ENCODE measurements at places on chromosomes 2 and 18.

DNA sequence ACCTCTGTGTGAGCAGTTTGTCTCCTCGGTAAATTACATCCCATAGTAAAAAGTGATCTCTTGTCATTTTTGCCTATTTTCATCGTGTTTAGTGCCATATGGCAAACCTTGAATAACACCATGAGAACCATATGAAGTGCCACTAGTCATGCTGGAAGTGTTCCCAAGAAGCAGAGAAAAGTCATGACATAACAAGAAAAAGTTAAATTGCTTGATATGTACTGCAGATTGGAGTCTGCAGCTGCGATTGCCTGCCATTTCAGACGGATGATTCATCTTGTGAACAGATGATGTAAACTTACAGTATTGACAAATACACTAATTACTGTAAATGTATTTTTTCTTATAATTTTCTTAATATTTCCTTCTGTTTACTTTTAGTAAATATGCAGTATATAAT lies 846.7 kb downstream of the BCL11A start:
- no peak for DNase-seq
- H3K36me3 ChIP-seq: no peaks in the 10 kb centered on the region
- H3K27ac ChIP-seq: no peak overlapping the region

DNA sequence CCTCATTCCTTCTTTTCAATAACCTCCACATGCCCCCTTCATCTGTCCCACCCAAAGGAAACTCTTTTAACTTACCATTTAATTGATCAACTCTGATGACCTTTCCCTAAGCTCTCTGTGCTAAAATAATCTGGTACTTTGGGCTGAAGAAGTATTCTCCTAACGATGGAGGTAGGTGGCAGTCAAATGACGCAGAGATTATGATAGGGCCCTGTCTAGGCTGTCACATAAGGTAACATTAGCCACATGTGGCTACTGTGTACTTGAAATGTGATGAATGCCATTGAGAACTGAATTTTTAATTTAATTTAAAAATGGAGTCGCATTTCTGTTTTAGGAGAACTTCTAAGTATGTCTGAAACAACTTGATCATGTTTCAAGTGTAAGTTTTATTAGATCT lies 140.5 kb upstream of the TNP1 start:
- H3K27me3 ChIP-seq: no peaks in the 10 kb centered on the region
- no peak overlapping the region for H3K27ac ChIP-seq
- H3K4me3 ChIP-seq: no peak overlapping the region
- DNase-seq: no peak
- H3K36me3 ChIP-seq: no peaks in the 10 kb centered on the region

GRCh38 chr2:178943745-178944144 lies 106.2 kb downstream of the CCDC141 start:
- H3K4me3 ChIP-seq: no peak overlapping the region
- H3K27ac ChIP-seq: no peak overlapping the region
- H3K36me3 ChIP-seq: peaks cover 2% of the 10 kb centered on the region
- no peak for DNase-seq
- no peaks in the 10 kb centered on the region for H3K4me1 ChIP-seq

- no peak overlapping the region for H3K4me3 ChIP-seq
- H3K27me3 ChIP-seq: no peaks in the 10 kb centered on the region
- no peak for DNase-seq
- peaks cover 71% of the 10 kb centered on the region for H3K36me3 ChIP-seq
- peaks cover 5% of the 10 kb centered on the region for H3K4me1 ChIP-seq
- H3K27ac ChIP-seq: no peak overlapping the region
Measured at GRCh38 chr2:74093426-74093825, 54.3 kb downstream of the BOLA3 start.

- DNase-seq: no peak
- no peaks in the 10 kb centered on the region for H3K27me3 ChIP-seq
- no peak overlapping the region for H3K27ac ChIP-seq
- peaks cover 2% of the 10 kb centered on the region for H3K36me3 ChIP-seq
Measured at GRCh38 chr18:24315170-24315569, 82.5 kb downstream of the OSBPL1A start.

GRCh38 chr2:193357508-193357907 lies 1162.8 kb upstream of the TMEFF2 start:
- no peak overlapping the region for H3K4me3 ChIP-seq
- no peaks in the 10 kb centered on the region for H3K4me1 ChIP-seq
- no peak for DNase-seq
- H3K27ac ChIP-seq: no peak overlapping the region
- H3K27me3 ChIP-seq: no peaks in the 10 kb centered on the region

GRCh38 chr2:231130336-231131056 lies 5.7 kb upstream of the HTR2B start:
- no peaks in the 10 kb centered on the region for H3K27me3 ChIP-seq
- H3K4me1 ChIP-seq: no peaks in the 10 kb centered on the region
- H3K4me3 ChIP-seq: no peak overlapping the region

DNA sequence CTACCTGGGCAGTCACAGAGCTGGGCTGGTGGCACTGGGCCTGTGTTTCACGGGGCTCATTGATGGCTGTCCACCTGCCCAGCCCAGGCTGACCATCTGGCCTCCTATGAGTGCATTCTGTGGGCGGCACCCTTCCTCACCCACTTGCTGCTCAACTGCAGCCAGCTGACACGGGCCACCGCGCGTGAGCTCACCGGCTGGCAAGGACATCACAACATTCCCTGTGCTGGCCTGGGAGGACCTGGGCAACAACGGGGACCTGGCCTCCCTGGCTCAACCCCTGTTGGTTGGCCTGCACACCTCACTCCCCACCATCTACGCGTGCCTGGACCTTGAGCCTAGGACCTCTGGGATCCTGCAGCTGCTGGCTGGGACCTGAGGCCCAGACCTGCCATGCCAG lies 98.2 kb upstream of the DTNA start:
- no peak for DNase-seq
- H3K36me3 ChIP-seq: no peaks in the 10 kb centered on the region
- H3K27ac ChIP-seq: no peak overlapping the region
- no peak overlapping the region for H3K4me3 ChIP-seq

DNA sequence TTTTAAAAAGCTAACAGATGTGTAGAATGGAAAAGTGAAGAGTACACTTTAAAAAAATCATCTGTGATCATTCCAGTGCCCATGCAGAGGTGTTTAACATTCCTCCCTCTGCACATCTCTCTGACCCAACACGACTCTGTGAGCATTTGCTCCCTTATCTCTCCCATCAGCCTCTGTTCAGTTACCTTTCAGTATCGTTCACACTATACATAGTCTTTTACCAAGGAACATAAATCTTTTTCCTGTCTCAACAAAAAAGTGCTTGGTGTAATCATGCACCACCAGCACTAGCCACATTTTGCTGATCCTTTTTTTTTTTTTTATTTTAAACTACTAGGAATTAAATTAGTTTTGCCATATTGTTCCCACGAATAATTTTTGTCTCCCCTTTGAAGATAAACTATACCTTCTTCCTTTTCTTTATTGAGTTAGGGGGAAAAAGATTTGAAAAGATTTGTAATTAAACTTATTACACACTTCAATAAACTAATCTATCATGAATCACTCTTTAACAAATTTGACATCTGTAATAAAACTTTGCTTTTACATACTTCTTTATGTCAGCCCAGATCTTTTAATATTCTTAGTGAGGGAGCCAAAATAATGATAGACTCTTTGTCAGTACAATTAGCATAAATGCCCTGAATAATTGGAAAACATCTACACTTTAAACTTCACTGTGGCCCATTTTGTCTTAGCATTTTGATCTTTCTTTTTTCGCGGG lies 489.8 kb upstream of the FANCL start:
- no peak overlapping the region for H3K4me3 ChIP-seq
- no peaks in the 10 kb centered on the region for H3K36me3 ChIP-seq
- no peak for DNase-seq
- H3K27me3 ChIP-seq: no peaks in the 10 kb centered on the region
- H3K4me1 ChIP-seq: no peaks in the 10 kb centered on the region

DNA sequence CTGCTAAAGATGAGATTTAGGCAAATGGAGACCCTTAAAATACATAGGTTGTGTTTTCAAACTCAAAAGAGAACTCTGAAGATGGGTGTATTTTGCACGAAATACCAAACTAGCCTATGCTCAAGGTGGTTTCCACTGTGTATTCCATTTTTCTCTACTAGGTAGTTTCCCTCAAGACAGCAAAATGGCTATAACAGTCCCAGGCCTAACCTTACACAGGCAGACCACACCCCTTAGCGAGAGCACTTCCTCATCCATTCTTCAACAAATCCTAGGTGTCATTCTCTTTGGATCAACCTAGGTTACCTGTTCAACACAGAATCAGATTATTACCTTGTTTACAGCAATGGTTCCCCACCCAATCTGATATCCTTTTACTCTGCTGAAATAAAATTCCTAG lies 42.6 kb downstream of the HNRNPLL start:
- no peak overlapping the region for H3K4me3 ChIP-seq
- H3K27me3 ChIP-seq: no peaks in the 10 kb centered on the region
- H3K27ac ChIP-seq: no peak overlapping the region
- DNase-seq: no peak

DNA sequence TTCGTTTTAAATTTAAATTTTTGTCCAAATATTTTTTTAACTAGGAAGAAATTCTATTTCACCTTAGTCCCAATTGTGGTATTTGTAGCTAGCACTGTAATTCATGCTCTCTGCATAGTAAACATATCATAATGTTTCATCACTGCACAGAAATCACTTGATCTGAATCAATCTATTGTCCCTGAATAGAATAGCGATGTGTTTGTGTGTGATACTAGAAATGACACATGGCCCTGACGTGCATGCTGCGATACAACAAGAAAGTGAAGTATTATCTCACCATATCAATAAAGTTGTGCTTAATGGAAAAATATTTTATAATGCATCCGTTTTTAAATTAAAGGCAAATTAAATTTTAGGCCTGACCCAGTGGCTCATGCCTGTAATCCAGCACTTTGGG lies 10.0 kb downstream of the TTL start:
- peaks cover 15% of the 10 kb centered on the region for H3K36me3 ChIP-seq
- H3K4me1 ChIP-seq: peaks cover 4% of the 10 kb centered on the region
- no peaks in the 10 kb centered on the region for H3K27me3 ChIP-seq
- no peak overlapping the region for H3K27ac ChIP-seq
- H3K4me3 ChIP-seq: no peak overlapping the region
- no peak for DNase-seq

GRCh38 chr18:67072791-67073190 lies 443.7 kb downstream of the DSEL start:
- H3K4me3 ChIP-seq: no peak overlapping the region
- no peak for DNase-seq
- H3K27me3 ChIP-seq: no peaks in the 10 kb centered on the region
- H3K27ac ChIP-seq: no peak overlapping the region
- H3K4me1 ChIP-seq: no peaks in the 10 kb centered on the region

DNA sequence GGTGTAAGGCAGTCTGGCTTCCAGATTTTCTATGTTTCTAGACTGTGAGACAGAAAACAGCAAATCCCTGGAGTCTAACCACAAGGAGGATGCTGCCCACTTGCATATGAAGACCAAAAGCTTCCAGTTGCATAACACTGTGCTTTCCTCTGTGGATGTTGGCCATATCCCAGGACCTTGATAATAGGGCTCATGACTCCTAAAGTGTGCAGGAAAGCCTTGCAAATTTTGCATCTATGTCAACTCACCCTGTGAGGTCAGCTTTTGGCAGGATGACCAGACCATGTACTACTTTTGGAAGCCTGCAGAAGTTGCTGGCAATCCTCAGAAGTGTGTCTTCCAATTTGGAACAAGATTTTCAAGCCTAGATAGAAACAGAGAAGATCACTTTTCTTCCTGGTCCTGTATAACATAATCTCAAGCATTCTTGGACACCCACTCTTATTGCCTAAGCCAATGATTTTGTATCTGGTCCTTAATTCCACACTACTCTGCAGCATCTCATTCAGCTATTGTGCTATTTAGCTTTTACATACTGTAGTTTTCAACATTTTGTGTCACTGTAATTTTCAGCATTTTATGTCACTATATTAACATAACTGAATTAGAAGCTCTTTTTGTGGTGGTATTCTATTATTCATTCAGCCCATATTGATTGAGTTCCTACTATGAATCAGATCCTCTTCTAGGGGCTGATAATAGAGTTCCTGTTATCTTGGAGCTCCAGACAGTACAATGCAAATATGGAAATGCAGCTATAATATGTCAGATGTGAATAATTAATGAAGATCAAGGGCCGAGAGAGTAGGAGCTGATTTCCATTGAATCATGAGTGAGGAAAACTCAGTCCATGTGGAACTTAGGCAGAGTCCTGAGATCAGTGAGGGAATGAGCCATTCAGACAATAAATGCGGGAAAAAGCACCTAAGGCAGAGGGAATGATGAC lies 85.3 kb upstream of the RAB27B start:
- H3K36me3 ChIP-seq: no peaks in the 10 kb centered on the region
- no peak overlapping the region for H3K27ac ChIP-seq
- no peaks in the 10 kb centered on the region for H3K27me3 ChIP-seq
- H3K4me3 ChIP-seq: no peak overlapping the region

DNA sequence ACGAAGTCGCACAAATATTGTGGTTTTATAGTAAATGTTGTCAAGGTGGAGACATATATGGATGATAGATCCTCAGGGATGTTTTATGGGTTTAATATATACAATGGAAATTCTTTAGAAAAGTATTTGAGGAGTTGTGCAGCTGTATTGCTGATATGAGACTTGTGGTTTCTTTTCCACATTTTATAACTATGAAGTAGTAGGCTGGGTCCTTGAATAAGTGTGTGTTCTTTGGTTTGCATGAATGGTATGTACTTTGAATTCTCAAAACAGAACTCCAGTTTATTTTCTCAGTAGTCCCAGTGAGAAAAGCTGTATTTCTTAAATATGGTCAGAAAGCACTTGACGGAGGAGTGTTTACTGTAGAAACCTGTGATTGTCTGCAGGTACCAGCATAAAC lies 42.4 kb downstream of the PLCL1 start:
- H3K27ac ChIP-seq: no peak overlapping the region
- DNase-seq: peak; percentile 59
- H3K4me1 ChIP-seq: peaks cover 7% of the 10 kb centered on the region
- no peaks in the 10 kb centered on the region for H3K27me3 ChIP-seq
- no peaks in the 10 kb centered on the region for H3K36me3 ChIP-seq

DNA sequence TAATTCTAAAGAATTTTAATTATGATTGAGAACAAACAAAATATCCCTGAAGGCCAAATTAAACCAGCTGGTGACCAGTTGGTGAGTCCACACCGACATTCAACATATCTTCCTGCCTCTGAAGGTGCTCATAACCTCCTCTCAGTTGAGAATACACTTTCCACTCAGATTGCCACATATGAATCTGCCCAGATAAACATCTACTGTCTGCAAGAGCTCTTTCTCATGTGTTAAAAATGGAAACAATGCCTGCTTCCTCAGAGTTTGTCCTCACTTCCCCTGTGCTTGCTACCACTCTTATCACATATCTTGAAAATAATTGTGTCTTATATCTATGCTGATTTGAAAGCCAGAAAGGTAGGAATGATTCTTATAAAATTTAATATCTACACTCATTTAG lies 177.7 kb upstream of the GULP1 start:
- H3K27me3 ChIP-seq: no peaks in the 10 kb centered on the region
- H3K4me3 ChIP-seq: no peak overlapping the region
- no peaks in the 10 kb centered on the region for H3K4me1 ChIP-seq
- H3K27ac ChIP-seq: no peak overlapping the region

DNA sequence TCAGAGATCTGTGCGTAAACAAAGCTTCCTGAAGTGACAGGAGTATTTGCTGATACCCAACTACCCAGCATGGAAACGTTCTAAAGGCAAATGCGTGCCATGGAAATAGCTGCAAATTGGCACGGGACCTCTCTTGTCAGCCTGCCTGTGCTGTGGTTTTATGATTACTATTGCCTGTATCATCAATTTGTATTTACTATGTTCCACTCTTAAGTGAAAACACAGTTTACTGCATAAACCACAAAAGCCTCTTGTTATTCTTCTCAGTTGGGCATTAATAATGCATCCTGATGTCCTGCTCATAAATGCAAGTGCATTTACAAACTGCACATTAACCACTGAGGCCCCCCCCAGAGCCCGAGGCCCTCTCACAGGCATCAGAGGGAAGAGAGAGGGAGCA lies 196.6 kb upstream of the SLC35G4 start:
- H3K36me3 ChIP-seq: no peaks in the 10 kb centered on the region
- H3K4me1 ChIP-seq: no peaks in the 10 kb centered on the region
- H3K27ac ChIP-seq: no peak overlapping the region
- H3K4me3 ChIP-seq: no peak overlapping the region
